Spleen (tissue), 13 donors: ENCODE measurements at places on chromosomes 12 and 14.

GRCh38 chr12:95605087-95605486, 53.8 kb upstream of the USP44 start:
- no peak for DNase-seq

DNA sequence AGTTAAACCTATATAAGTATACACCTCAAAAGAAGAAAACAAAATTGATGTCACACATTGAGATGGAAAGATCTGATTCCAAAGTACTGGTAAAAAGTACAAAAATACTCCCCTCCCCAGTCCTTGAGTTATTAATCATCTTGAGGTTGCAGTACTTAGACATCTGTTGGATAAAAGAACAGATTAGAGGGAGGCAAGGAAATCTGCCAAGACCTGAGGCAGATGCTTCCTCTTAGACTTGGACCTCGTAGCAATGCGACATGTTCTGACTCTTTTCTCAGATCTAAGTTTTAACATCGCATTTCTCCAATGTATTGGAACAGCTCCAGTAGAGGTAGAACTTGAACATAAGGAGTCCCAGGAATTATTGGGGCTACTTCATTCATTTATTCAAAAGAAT, 187.9 kb upstream of the GRIN2B start:
- no peak for DNase-seq

DNA sequence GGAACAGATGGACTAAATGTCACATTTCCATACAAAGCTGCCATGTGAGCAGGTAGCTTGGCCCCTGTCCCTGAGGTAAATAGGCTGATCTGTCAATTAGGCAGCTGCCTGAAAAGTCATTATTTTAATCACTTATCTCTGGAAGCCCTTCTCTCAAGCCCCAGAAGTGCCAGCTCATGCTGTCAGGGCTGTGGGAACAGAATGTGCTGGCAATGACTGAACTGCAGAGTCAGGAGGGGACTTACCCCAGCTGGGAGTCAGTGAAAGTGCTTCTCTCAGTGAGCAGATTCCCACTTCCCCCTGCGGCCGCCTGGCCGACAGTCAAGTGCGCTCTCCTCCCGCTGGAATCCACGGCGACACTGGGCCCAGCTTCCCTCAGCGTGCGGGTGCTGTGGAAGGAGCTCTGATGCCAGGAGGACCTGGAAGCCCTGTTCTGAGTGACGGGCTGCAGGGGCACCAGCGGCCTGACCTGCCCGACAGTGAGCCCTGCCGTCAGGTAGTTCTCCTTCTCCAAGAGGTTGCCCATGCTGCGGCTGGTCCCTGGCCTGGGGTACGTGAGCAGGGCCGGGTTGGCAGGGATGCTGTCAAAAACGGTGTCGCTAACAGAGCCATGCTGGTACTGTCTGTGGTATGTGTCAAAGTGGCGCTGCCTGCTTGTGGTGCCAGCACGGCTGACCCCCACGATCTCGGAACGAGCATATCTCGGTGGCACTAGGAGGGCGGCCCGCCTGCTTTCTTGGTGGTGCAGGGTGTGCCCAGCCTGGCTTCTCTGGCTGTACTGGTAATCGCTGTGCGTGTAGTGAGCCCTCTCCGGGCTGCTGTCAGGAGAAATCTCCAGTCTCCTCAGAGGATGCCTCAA, 18.7 kb downstream of the PKP2 start:
- no peak for DNase-seq

- no peak for DNase-seq
These were observed 1010.8 kb downstream of the FLRT2 start for GRCh38 chr14:86540636-86541247.

DNA sequence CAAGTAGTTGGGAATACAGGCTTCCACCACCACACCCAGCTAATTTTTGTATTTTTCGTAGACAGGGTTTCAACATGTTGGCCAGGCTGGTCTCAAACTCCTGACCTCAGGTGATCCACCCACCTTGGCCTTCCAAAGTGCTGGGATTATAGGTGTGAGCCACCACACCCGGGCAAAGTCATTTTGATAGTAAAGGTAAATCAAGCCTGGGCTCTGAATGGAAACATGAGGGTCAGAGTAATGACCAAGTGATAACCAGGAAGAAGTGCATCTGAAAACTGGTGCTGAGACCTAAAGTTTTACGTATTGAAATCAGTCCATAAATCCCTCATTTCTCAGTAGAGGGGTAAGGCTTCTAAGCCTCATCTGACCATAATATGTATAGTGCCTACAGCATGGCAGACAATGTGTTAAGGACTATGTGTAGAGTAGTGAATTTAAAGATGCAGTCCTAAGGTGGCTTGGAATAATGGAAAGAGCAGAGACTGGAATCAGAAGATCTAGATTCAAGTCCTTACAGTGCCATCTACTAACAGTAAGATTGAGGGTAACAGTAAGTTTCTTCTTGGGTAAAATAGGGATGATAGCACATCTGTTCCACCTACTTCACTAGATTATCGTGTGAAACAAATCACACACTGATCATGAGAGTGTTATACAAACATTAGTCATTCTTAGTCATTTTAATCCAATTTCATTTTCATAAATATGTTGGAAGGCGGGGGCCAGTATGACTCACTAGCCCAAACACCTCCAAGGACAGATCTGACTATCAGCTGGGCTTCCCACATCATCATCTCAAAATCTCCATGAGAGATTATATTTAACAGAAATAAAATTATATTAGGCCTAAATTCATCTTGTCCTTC, 11.2 kb downstream of the MAP4K5 start:
- DNase-seq, result no peak

GRCh38 chr12:49587174-49587908, 18.1 kb downstream of the FAM186B start:
- DNase-seq, result no peak

DNA sequence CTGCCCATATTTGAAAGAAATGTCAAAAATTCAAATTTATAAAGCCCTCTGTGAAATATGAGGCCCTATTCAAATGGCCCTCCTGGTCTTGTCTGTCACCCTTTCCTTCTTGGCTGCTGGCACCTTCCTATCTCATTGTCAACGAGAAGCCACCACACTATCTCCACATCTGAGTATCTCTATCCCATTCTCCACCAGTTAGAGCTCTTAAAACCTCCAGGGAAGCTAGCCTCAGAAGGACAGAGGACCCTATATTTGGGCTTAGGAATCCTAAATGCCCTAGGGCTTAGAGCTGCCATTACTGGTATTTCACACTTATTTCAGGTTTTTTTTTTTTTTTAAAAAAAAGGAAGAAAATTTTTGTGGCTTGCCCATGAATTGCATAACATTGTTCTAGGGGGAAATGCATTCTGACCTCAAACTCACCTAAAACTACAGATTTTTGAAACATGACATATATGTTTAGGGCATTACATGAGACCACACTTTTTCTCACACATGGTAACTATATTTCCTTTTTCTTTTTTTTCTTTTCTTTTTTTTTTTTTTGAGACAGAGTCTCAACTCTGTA, 25.0 kb downstream of the SLC25A21 start:
- DNase-seq, result no peak

GRCh38 chr12:80777587-80777986, 60.9 kb downstream of the MYF5 start:
- DNase-seq, result no peak

- DNase-seq, result no peak
These were observed 506.9 kb downstream of the FOXG1 start for GRCh38 chr14:29273513-29273912.

- DNase-seq, result no peak
These were observed 65.3 kb downstream of the PRIMA1 start for GRCh38 chr14:93723001-93723400.

DNA sequence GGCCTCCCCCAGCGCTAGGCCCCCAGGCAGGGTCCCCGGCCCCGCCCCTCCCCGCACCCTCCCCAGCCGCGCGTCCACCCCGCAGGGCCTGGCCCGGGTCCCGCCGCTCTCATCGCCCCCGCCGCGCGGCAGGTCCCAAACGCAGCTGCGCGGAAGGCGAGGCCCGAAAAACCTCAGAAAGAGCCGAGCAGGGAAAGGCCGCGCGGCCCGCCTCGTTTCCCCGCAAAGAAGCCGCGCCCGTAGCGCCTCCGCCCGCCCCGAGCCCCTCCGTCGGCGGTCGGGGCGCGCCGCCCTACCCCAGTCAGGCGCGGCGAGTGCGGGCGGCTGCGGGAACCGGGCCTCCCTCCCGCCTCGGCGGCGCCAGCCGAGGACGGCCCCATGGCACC, 324 bp downstream of the POLE start:
- DNase-seq, result no peak

DNA sequence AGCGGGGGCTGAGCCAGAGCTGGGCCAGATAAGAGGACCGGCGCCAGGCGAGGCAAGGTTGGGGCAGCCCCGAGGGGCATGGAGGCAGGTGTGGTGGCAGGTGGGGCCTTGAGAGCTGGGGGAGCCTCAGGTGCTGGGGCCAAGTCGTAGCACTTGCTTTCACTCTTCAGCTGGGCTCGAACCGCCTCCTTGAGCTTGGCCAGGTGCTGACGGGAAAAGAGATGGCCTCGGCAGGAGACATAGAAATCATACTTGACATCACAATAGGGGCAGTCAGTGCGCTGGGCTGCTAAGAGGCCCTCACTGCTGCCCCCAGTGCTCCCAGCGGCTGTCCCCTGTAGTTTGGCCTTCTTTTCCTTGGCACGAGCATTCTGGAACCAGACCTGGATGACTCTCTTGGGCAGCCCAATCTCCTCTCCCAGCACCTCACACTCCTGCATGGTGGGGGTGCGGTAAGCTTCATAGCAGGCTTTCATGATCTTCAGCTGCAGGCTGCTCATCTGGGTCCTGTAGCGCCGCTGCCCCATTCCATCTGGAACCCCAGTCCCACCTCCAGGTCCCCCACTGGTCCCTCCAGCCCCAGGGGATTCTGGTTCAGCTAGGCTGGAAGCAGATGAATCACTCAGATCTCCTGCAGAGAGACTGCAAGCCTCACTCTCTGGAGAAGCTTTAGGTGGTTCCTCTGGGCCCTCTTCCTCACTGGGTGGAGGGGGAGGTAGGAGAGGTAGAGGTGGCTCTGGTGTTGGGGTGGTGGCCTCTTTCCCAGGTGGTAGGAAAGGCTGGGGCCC, 28.1 kb downstream of the ZFHX2 start:
- DNase-seq, result no peak
